ENCODE measurements at places on chromosomes 6 and 20.

DNA sequence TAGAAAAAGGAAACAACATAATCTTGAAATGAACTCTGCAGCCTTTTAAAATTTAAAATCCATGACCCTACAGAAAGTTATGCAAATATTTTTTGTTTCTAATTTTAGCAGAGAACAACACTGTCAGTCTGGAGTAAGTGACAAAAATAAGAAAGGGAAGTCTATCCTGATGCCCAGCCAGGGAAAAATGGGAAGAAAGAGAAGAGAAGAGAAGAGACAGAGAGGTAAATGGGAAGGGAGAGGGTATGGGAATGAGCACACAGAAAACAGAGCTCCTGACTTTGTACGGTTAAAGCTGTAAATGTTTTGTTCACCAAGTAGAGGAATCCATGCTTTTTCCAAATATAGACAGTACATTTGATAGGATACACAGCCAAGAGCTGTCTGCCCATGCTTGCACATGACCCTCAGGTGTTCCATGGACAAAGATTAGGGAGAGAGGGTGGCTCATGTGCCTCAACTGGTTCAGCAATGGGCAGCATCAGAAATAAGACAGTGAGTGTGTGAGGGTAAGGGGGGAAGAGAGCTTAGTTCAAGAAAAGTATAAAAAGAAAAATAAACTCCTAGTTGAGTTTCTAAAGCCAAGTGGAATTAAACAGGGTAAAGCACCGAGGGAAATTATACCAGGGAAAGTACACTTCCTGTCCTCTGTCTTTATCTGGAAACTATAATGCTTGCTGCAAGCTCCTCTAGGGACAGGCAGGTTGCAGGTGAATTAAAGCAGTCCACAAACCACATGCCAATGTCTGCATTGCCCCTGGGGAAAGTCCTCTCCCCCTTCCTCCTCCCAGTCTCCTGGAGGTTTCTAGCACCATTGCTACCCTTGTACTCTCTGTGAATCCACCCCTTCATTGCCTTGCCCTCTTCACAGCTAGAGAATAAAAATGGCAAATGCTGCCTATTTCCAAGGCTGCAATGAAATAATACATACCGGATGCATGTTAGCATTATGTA lies 30.0 kb downstream of the MAP3K5 start:
- DNase-seq = no peak

- DNase-seq = no peak
Observed at GRCh38 chr20:46351357-46352058, 43.2 kb upstream of the CDH22 start.

GRCh38 chr6:41122918-41123317 lies 31.2 kb downstream of the TREML1 start:
- no peak for DNase-seq

DNA sequence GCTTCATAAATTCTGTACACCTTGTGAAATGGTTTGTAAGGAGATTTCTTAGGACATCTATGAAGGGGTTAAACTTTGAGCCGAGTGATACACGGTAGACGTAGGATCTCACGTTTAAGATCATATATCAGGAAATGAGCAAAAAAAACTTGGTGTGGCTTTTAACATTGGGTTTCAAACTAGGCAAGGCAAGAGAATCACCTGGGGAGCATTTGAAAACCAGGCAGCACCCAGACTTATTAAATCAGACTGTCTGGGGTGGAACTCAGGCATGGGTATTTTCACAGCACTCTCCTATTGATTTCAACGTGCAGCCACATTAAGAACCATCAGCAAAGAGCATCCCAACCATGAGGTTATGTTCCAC lies 26.4 kb downstream of the LY86 start:
- DNase-seq = no peak

DNA sequence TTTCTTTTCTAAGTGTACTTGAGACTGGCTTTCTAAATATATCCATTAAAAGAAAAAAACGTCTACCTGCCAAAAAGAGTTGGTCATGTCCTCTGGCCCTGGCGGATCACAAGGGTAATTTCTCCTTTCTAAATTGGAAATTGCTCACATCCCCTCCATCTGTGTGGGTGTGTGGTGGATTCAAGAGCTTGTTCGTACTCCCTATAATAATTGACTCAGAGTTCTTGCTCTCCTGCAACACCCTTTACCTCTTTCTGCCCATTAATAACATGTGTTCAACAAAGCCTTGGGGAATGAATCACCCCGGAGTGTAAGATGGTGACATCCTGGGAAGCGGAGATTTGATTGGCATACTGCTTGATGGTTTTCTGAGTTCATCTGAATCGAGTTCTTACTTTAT lies 263.8 kb downstream of the ALDH8A1 start:
- no peak for DNase-seq

GRCh38 chr20:7897781-7898364 lies 42.4 kb downstream of the HAO1 start:
- DNase-seq = no peak

DNA sequence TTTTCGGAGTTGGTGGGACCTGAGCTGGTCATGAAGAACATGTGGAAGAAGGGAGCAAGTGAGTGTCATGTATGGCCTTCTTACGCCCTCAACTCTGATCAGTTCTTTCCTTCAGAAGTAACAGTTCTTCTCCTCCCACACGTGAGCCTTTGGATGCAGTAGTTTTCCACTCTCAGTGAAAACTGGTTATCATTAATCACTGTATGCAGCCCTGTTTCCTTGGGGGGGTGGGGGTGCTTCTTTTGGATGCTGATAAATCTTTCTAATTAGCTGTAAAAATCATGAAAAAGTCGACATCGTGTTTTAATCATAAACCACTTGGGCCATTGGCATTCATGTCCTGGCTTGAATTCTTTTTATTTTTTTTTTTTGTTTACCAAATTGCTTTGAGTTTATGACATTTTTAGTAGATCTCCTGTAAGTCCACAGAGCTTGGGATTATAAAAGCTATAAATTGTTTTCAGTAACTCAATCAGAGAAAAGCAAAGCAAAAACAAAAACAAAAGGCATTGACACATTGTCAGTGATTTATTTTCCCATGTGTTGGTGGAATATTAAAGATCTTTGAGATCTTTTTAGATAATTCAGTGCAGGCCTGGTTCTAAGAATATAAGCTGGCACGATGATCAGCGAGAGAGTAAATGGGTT lies 84.8 kb downstream of the TRMT11 start:
- no peak for DNase-seq

DNA sequence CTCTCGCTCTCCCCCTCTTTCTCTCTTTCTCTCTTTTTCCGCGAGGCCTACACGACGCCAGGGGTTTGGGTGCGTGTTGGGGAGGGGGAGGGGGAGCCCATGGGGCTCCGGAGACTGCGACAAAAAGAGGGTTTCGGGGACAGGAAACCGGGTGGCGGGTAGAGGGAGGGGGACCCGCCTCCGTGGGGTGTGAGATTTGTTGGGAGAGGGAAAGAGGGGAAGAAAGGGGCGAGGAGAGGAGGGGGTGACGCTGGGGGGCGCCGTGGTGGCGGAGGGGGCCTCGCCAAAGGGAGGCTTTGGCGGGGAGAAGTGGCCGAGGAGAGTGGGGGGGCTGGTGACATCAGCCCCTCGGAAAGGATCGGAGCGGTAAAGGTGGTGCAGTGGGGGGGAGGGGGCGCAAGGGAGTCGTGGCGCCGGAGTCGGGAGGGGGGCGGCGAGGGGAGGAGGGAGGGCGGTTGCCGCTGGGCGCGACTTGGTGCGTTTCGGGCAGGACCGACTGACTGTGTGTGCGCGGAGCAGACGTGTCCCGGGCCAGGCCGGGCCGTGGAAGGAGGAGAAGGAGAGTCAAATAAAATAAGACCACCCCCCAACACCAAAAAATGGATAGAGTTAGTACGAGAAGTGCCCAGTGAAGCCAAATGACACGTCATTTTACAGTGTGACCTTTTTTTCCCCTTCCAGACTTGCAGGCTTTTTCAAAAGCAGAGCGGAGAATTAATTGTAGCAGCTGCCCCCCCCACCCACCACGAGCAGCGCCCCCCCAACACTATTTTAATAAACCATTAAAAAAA lies 39.8 kb downstream of the GNAS start:
- DNase-seq = peak; percentile 84
